HCT116 (cell line): ENCODE measurements at places on chromosomes 6 and 20. TPM values are rescaled to one million over a fixed set of nuclear protein-coding genes. Genes with fewer than 3 reads are reported as not detected.

DNA sequence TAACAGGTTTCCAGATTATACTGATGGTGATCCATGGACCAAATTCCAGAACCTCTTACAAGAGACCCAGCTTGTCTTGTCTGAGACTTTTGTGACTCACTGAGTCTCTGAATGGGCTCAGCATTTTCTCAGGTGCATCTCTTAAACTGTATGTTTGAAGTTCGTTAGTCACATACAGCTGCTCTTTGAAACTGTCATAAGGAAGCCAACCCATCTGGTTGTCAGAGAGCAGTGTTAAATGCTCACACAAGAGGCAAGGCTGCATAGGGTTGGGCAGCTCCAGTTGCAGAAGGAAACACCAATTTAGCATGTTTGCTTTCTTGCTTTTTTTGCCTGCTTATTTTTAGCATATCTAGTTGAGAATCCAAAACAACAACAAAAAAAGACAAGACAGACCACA is 47.1 kb downstream of the TRIM27 start:
- no peaks in the 10 kb centered on the region for H3K27me3 ChIP-seq
- no peaks in the 10 kb centered on the region for H3K4me1 ChIP-seq
- no peak overlapping the region for H3K27ac ChIP-seq
- no peak overlapping the region for H3K4me3 ChIP-seq
- no peak for DNase-seq

- H3K27me3 ChIP-seq, result no peaks in the 10 kb centered on the region
- no peak for DNase-seq
- no peak overlapping the region for H3K4me3 ChIP-seq
- H3K36me3 ChIP-seq, result no peaks in the 10 kb centered on the region
- H3K27ac ChIP-seq, result no peak overlapping the region
Measured at GRCh38 chr6:163393923-163394322, 20.6 kb upstream of the QKI start.

The PIGT gene
- total RNA-seq, result 71.4 TPM

DNA sequence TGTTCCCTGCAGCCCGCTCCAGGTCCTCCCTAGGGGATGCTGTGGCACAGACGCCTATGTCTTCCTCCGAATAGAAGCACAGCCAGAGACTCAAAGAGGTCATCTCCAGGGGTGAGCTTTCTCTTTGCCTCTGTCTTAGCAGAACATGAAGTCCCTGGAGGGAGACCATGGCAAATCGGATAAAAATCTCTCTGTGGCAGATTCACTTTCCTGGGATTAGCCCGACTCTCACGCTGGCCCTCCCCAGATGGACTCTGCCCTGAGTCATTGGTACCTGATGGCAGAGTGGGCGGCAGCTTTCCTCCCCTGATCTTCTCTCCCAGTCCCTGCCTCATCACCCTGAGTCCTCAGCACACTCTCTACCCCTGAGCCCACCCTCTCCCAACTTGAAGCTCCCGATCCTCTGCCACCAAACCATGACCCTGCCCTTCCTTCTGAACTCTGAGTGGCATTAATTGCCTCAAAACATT is 58.0 kb upstream of the CCDC167 start:
- H3K4me3 ChIP-seq, result no peak overlapping the region
- H3K27ac ChIP-seq, result no peak overlapping the region
- H3K36me3 ChIP-seq, result no peaks in the 10 kb centered on the region
- DNase-seq, result no peak
- peaks cover 16% of the 10 kb centered on the region for H3K4me1 ChIP-seq

DNA sequence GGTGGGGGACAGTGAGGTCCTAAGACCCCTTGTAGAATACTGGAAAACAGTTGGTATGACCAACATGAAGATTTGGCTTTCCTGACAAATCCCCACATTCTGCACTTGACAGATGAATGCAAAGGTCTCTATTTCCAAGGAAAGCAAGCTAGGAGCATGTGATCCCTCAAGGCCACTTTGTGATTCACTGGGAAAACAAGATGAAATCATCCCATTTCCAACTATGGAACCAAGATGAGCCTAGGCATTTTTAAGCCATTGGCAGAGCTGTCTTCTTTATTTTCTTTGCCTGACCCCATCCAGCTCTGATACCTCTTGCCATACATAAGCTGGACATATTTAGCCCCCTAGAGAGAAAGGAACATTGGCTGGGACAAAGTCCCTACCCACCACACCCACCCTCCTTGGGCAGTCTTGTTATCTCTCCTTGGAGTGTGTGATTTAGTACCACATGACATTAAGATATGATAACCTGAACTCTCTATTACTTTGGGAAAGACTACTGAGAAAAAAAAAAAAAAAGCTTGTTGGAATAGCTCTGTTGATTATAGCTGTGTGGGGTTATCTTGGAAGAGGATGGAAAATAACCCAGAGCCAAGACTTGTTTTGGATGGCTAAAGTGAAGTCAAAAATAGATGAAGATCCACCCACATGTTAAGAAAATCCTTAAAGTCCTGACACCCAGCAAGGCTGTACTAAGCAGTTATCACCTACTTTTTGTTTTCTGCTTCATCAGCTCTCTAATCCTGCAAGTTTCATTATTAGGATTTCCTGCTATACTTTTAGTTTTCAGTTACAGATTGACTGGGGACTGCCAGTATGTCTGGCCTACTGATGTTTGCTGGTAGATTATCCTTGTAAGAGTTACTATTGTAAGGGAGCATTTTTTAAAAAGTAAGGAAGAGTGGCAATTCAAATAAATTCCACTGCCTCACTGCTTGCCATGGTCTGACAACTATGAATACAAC is 90.1 kb upstream of the PREP start:
- no peak for DNase-seq
- H3K27me3 ChIP-seq, result no peaks in the 10 kb centered on the region
- H3K27ac ChIP-seq, result no peak overlapping the region
- H3K36me3 ChIP-seq, result no peaks in the 10 kb centered on the region

The GPX5 gene
- not detected for total RNA-seq
